ENCODE measurements at places on chromosomes 13 and 19.
A peak's percentile ranks its signal among the peaks of the same experiment; 100 is the strongest.

DNA sequence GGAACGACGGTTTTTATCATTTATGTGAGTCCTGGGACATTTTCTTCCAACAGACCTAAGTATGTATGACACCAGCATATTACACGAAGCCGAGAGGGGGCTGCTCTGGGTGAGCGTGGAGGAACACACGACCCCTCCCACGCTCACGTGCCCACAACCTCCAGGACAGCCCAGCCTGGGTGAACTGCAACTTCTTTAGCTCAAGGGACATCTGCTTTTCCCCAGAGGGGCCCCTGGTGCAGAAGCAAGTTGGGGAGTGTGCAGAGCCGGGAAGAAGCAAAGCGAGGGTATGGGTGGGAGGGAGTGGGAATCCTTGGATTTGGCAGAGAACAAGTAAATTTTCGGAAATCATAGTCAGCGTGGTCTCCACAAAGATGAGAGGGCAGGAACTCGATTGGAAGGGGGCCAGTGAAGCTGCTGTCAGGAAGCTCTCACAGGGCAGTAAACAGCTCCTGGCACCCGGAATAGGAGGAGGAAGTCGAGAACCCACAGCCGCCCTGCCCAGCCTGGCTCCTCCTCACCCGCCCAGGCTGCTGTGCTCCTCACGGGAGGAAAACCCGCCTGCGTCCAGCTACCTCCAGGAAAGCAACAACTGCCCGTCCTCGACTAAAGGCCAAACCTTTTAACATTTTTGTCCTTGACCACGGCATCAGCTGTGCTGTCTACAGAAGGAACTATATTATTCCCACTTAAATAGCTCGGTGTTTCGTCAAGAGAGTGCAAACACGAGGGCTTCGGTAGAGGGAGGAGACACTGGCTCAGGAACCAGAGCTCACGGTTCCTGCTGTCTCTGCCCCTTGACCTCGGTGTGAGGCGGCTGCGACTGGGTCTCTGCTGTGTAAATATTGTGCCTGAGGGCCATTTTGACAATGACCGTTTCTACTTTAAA lies 17.2 kb upstream of the CFAP97D2 start:
- no peak for DNase-seq

DNA sequence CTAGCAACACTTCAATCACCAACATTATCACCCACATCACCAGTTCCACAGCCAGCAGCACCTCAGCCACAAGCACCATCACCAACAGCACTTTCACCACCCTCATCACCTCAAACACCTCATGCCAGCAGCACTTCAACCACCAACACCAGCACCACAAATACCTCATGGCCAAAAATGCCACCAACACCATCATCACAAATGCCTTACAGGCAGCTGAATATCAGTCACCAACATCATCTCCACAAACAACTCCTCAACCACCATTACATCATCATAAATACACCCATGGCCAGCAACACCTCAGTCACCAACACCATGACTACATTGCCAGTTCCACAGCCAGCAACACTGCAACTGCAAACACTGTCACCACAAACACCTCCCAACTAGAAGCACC lies 10.4 kb downstream of the FCER2 start:
- no peak for DNase-seq

DNA sequence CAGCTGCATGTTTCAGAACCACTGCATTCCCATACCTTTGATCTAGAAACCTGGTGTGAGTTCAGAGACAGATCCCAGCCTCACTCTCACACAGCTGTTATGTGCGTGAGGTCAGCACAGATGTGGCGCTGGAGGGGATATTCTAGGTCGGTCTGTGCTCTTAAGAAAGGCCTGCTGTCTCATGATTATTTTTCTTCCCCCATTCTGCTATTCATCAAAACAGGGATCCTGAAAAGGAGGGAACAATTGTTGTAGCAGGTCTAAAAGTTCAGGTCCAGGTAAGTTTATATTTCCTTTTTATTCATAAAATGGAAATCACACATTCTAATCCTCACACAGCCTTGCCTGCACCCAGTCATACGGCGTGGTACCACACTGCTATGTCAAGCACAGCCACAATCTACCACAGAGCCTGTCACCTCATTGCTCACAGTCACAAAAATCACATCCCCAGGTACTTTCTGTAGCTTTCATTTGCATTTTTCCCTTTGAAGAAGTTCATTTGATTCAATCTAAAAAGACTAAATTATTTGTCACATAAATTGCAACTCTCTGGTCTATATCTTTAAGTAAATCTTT lies 867 bp downstream of the ZNF546 start:
- no peak for DNase-seq

GRCh38 chr13:85537601-85538000 lies 261.6 kb downstream of the SLITRK6 start:
- no peak for DNase-seq

GRCh38 chr19:6925801-6926751 lies 38.7 kb downstream of the ADGRE1 start:
- no peak for DNase-seq

DNA sequence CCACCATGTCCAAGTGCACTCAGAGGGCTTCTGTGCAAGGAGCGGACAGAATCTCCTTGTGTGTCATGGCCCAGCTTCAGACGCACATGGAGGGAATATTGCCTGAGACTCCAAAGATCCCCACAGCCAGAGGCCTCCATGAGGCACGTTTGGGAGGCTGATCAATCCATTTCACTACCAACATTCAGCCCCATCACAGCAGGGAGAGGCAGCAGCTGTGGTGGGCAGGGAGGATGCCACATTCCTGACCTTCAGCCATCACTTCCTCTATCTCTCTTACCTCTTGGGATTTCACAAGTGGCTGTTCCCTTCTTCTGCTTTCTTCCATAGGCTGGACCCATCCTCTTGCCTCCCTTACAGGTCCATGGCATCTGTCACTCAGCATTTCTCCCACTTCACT lies 82.4 kb upstream of the MBNL2 start:
- DNase-seq = no peak

DNA sequence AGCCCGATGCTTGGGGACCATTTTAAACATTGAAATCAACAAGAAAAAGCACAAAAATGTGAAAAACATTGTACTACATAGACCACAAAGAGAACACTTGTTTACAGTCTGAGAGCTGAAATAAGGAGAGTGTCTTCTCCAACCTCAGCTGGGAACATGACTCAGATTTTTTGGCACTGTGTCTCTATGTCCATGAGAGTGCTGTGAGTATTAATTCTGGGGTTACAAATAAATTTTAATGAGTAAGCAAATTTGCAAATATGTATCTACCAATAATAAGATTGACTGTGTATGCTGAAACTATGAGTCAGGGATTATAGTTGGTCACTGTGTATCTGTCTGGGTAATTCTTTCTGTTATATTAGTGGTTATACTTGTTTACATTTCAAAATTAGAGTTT lies 174.0 kb downstream of the DCT start:
- DNase-seq = no peak

GRCh38 chr13:102401265-102401664 lies 583 bp downstream of the FGF14 start:
- peak; percentile 79 for DNase-seq

DNA sequence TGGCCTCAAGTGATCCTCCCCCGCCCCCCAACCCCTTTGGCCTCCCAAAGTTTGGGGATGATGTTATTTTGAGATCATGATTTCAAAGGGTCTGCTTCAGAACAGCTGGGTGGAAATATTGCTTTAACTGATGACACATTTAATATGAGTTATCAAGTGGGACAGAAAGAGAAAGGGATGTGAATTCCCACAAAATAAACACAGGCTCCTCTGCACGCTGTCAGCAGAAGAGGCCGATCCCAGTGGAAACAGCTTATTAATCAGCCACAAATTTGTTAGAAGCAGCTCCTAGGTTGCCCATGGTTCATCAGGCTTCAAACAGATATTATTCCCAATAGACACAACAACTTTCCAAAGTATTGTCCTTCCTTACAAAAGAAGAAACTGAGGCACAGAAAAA lies 4.7 kb downstream of the DCLK1 start:
- no peak for DNase-seq

DNA sequence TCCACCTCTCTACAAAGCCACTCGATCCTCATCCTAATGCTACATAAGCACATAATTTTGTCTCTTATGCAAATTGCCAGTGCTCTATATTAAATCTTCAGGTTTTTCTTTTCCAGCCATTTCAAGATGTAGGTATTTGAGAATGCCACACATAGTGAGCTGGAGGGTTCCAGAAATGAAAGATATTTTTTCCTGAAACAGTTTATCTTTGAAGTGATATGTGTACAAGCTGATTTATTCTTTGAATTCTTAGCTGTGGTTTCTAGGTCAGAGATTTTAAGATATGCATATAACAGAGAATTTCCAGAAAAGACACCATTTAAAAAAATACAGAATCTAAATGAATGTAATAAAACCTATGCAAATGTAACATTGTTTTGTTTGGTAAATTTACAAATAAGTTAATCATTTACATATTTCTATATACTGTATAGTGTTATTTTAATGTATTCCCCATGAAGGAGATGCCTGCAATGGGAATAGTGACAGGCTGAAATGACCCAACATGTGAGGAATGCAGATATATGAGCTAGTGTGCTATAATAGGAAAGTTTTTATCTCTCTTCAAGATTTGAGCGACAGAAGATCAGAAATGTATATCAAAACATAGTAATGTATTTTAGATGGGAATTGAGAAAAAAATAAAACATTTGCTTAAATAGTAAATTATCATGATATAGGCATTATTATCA lies 570.2 kb downstream of the SLITRK1 start:
- no peak for DNase-seq

- DNase-seq = no peak
These were observed 63.3 kb downstream of the CBY2 start for GRCh38 chr13:45765464-45765863.

DNA sequence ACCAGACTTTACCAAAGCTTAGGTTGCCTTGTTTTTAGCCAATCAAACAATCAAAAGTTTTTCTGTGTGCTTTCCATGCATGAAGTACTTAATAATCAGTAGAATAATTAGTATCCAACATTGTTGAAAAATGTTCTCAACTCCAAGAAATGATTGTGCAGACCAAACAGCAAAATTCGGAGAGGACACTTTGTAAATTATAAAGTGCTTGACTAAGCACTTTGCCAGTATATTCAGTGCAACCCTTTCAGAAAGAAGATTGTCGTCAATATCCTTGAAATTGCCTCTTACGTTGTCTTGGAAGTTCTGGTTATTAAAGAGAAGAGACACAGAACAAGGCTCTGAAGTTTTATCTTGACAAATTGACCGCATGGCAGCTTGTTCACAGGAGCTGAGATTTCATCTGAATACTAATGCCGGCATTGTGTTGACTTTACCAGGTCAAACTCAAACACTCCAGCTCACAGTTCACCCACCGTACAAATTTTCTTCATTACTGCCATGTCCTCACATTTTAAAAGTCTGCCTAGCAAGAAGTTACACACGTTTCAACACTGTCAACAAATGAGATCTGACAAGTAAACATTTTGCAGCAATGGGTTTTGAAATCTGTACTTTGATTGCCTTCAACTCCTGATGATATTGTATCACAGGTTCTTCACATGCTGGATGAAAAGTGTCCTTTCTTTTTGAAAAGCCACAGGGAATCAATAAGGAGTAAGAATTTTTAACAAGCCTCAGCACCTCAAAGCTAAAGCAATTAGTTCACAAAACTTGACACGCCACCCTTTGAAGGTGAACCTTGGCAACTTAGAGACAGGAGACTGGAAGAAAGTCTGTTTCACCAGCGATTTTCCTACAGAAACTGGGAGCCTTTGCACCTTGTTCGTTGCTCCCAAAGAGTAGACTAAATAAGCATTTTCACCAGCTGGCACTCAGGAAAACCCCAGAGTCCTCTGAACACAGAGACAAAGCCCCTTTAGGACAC lies 150.9 kb downstream of the RFC3 start:
- no peak for DNase-seq

- DNase-seq = no peak
These were observed 15.3 kb downstream of the CAPN12 start for GRCh38 chr19:38728752-38729541.

DNA sequence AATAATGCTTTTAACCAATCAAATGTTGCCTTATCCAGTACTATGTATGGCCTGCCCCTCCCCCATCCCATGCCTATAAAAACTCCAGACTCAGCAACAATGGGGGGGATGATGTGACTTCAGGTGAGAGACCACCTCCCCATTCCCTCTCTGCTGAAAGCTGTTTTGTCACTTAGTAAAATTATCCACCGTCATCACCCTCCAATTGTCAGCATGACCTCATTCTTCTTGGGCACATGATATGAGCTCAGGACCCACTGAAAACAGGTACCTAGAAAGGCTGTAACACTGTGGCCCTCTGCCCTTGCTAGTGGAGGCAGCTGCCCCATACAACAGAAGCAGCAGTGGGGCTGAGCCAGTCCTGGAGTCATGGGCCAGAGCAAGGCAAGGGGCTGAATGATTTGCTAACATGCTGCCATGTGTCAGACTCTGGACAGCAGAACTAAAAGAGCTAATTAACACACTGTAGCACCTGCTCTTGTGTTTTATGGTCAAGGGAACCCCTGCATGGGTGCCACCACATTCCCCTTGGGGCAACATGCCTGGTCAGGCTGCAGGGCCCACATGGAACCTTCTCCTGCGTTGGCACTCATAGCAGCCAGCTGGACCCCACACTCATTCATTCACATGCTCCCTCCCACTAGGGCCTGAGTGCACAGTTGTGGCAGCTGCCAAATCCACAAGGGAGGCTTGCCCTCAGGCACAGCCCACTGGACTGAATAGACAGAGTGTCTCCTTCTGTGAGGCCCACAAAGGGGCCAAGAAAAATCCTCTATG lies 722.2 kb upstream of the PCDH20 start:
- no peak for DNase-seq

GRCh38 chr19:18311502-18312091 lies 11.3 kb downstream of the LSM4 start:
- no peak for DNase-seq

- DNase-seq = no peak
These were observed 260.0 kb downstream of the FGF14 start for GRCh38 chr13:102141625-102142472.

DNA sequence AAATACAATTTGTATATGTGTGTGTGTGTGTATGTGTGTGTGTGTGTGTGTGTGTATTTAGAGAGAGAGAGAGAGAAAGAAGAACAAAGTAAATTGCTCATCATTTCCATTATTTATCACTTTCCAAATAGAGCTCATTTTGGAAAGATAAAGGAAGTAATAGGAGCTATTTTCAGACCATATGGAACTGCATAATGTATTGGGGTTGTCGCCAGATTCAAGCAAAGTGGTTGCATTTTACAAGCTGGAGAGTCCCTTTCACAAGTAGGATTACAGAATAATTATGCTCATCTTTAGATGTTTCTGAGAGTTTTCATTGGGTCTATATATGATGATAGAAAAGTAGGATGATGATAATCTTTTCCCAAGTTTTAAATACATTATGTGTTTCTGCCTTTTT lies 842.7 kb upstream of the SLC10A2 start:
- DNase-seq = no peak

DNA sequence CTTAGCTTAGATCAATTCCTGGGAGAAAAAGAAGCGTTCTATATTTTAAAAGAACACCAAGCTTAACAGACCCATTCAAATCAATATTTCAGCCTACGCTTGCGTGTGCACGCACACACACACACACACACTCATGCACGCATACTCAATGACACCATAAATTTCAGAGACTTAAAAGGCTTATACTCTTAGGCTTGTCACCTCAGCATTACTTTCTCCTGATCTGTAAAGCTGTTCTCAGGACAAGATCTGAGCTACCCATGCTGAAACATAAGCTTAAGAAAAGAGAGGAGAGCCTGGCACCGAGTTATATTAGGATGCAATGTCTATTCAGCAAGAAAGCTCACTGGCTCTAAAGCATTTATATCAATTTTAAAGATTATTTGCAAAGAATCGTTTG lies 368.5 kb downstream of the FGF14 start:
- DNase-seq = no peak

Data from spinal cord (tissue), 10 donors.